Occipital lobe (tissue), 3 donors: ENCODE measurements at places on chromosomes 16 and 17. TPM values are rescaled to one million over a fixed set of nuclear protein-coding genes. Genes with fewer than 3 reads are reported as not detected.

Gene NAGS
- total RNA-seq = 0.78 TPM

DNA sequence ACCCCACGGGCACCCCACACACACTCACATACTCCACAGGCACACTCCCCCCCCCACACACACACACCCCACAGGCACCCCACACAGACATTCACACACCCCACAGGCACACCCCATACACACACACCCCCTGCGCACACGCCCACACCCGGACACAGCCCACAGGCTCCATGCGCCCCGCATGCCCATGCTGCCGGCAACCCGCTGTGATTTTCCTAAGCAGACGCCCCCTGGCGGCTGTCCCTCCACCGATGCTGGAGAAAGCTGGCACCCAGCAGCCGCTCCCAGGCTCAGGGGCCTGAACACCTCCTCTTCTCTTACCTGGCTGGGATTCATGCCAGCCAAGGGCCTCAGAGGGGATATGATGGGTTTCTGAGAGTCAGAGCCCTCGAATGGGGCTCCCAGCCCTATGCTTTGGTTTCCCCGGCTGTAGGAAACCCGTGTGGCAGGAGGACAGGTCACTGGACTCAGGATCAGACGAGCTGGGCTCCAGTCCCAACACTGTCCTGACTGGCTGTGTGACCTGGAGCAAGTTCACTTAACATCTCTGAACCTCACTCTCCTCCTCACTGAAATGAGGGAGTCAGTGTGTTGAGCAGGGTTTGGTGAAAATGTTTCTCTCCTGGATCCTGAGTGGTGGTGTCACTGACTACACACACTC is 19.6 kb upstream of the TNFRSF13B start:
- peak; percentile 49 for DNase-seq

DNA sequence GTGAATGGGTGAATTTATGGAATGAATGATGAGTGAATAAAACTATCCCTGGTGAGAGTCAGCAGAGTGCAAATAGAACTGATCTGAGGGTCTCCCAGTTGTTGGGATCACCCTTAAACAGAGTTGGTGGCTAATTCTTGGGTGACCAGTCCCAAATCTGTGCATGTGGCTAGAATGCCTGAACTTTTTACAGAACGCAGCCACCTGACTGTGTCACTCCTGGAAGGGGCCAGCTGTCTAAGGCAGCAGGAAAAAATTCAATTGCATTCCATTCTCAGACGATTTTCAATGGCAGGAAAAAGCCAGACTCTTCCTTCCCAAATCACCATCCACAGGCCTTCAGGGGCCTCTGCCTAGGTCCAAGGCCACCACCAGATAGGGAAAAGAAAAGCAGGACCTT is 43.5 kb downstream of the BEAN1 start:
- no peak for DNase-seq

DNA sequence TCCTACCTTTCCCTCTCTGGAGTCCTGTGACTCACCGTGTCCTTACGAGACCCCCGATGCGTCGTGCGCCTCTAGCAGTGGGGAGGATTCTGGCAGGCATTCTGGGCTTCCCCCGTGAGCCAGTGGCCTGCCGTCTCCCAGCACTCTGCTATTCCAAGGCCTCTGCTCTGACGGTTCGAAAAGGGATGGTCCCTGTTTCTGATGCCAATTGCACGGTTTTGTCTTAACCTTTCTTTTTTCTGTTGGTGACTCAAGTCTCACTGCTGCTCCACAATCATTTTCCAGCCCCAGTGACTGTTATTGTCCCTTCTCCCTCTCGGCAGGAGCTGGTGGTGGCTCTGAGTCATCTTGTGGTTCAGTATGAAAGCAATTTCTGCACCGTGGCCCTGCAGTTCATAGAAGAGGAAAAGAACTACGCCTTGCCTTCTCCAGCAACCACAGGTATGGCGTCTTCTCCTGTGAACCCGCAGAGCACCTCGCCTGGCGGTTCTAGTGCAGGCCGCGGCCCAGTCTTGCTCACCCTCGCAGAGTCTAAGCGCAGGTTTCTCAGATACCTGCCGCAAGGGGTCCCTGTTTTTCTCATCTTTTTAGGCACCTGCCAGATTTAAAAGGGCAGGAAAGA is 100.1 kb upstream of the CHMP6 start:
- peak; percentile 52 for DNase-seq

DNA sequence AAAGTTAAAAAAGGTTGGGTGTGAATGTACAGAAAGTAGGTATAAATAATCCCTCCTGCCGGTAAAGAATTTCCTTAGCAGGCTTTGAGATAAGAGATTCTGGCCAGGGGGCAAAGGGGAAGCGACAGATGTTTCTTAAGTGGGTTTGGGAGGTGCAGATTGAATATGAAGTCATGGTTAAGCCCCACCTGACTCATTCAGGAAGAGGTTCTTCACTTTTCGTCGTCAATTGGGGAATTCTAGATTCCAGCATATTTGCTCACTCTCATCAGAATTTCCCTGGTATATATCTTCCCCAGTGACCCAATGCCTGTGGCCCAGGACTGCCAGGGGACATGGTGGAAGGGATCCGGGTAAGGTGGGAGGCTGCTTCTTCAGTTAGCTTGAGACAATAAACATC is 127.8 kb downstream of the CPPED1 start:
- no peak for DNase-seq
